ENCODE measurements at places on chromosomes 11 and 22. TPM values are rescaled to one million over a fixed set of nuclear protein-coding genes. Genes with fewer than 3 reads are reported as not detected.

DNA sequence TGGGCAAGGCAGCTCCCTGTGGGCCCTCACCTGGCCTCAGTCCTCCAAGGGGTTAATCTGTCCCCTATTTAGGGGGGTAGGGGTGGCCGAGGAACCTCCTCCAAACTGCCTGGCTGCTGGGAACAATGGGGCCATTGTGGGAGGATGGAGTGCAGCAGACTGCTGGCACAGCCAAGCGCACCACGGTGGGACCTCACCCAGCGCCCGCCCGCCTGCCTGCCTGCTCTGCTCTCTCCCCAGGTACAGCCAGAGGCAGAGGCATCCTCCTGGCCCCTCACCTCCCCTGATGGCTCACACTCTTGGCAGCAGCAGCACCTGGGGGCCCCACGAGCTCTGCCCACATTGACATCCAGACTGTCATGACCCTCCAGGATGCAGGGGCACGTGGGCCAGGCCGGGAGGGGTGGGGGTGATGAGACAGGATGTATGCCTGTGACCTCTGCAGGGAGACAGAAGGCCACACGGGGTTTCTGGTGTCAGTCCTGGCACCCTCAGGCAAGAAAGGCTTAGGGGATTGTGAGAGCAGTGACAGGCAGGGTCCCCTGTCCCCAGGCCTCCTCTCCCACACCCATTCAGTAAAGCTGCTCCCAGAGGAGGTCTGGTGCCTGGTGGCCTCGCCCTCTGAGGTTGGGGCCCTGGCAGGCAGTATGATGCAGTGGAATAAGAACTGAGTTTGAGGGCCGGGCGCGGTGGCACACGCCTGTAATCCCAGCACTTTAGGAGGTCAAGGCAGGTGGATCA is 11.4 kb downstream of the BCL9L start:
- peak; percentile 75 for DNase-seq

DNA sequence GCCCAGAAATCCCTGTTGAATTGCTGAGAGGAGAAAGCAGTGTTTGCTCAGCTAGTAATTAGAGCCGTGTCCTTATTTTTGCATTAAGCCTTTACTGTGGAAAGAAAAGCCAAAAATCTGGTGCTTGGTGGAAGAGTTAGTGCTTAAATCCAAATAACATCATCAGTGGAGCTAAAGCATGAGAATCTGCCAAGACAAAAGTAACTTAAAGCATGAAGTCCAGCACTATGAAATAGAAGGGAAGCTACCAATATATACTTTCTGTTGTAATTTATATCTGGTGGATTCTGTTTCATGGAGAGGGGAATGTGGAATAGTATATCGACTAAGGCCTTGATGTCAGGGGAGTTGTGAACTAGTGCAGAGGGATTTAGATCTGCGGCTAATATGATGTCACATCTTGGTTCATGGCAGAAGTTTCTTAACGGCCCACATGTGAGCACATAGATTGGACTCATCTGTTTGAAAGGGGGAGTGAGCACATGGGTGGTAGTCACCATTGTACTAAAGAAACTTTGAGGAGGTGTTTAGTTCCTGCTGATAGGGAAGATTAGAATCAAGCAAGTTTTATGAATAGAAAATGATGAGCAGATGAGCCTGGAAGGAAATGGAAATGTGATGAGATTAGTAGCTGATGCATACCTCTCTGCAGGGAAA is 224.4 kb upstream of the MTNR1B start:
- no peak for DNase-seq

DNA sequence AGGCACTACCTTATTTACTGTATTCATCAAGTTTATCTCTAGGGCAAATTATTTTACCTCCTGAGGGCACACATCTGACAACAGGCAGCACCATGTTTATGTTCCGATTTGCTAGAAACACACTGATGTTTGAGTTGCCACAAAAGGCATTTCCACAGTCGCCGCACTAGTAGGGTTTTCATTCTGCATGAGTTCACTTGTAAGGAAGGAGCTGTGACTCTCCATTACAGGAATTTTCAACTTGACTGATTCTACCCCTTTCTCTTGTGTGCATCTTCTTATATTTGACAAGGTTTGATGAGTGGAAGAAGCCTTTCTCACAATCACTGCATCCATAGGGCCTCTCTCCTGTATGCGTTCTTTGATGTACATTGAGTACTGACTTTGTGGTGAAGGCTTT is 455.9 kb upstream of the CNTN5 start:
- no peak for DNase-seq

The PLAAT4 gene
- total RNA-seq, result 47.6 TPM

GRCh38 chr22:30906946-30907345 is 61.6 kb downstream of the MORC2 start:
- no peak for DNase-seq

DNA sequence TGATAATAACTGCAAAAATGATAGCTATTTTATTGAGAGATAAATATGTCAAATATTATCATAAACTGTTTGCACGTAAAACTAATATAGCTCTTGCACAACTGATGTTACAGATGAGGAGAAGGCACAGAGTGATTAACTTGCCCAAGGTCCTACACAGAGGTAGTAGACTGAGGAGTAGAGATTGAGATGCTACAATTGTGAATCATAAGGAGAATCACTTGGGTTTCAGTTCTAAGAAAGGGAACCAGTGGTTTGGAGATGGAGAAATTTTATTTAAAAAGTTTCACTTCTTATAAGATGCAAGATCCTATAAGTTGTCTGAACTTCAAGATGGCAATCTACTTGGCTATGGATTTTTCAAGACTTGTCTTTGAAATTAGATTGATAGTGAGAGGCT is 224.8 kb upstream of the RAG2 start:
- DNase-seq, result no peak

DNA sequence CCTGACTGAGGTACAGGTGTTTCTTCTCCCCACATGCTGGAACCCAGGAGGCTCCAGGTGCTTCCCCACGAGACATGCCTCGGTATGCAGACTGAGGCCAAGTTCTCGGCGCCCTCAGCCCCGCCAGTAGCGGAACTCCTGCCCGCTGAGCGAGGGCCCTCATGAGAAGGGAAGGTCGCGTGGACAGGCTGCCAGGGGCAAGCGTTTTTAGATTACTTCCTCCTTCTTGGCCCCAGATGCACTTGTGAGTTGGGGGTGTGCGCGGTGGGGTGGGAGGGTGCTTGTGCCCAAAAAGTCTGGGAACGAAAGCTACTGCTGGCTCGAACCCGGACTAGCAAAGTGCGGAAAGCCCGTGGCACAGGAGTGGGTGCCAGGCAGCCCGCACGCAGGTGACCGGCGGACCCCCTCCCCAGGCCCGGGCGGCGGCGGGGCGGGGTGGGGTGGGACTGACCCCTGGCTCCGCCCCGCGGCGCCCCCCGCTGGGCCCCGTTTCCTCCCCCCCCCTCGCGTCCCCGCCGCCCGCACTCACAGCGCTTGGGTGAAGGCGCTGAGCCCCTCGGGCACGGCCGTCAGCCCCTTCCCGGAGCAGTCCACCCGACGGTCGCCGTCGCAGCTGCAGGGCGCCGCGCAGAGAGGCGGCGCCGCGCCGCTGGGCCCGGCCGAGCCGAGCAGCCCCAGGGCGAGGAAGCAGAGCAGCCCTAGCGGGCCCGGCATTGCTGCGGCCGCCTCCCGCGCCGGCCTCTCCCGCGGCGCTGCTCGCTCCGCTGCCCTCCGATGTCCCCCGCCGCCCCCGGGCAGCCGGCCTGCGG is 797 bp downstream of the LGR4 start:
- DNase-seq, result peak; percentile 35

The MB gene
- 9.9 TPM for total RNA-seq

DNA sequence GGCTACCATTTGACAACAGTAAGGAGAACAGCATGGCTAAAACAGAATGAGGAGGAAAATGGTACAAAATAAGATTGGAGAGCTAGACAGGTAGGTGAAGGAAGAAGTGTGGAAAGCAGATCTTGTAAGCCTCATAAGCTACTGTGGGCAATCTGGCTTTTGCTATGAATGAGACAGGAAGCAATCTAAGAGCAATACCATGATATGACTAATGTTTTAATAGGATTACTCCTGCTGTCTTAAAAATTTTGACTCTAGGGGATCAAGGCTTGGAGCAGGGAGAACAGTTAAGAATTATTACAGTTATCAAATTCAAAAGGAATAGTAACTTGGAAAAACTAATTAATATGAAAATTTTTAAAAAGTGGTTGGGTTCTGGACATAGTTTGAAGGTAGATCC is 1166.0 kb upstream of the CCDC90B start:
- DNase-seq, result no peak

DNA sequence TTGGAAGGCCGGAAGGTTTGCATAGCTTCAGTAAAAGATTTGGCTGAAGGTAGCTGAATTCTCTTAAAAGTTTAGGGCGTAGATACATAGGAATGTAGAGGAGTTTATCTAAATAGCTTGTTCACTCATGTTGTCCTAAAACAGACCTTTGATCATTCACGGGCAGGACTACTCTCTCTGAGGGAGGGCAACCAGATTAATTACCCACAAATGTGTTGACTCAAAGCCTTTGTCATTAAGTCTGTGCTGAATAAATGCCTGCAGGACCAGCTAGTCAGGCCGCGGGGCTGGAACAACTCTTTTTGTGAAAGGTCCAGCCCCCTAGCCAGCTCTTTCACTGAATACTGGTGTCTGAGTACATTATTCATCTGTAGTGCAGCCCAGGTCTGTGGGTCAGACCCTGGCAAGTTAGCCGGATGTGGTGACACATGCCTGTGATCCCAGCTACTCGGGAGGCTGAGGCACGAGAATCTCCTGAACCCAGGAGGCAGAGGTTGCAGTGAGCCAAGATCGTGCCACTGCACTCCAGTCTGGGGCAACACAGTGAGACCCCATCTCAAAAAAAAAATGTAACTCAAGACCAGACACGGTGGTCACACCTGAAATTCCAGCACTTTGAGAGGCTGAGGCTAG is 2.8 kb upstream of the FADD start:
- no peak for DNase-seq

The LRP4 gene
- total RNA-seq, result 10.8 TPM

The MLC1 gene
- total RNA-seq, result 0.68 TPM

The ELMOD1 gene
- total RNA-seq, result 0.36 TPM

The GLYATL1B gene
- total RNA-seq, result not detected

- peak; percentile 50 for DNase-seq
Observed at GRCh38 chr11:84671325-84671999, 955.7 kb downstream of the DLG2 start.

GRCh38 chr11:73288873-73289707 is 17.0 kb downstream of the P2RY6 start:
- peak; percentile 40 for DNase-seq

GRCh38 chr22:42745118-42745517 is 24.4 kb upstream of the A4GALT start:
- DNase-seq, result no peak

- no peak for DNase-seq
Observed at GRCh38 chr22:21701384-21701971, 34.1 kb downstream of the YPEL1 start.

- no peak for DNase-seq
Observed at GRCh38 chr11:520428-521176, 13.6 kb upstream of the RNH1 start.

GRCh38 chr11:37370817-37371216 is 772.8 kb upstream of the RAG2 start:
- DNase-seq, result no peak

DNA sequence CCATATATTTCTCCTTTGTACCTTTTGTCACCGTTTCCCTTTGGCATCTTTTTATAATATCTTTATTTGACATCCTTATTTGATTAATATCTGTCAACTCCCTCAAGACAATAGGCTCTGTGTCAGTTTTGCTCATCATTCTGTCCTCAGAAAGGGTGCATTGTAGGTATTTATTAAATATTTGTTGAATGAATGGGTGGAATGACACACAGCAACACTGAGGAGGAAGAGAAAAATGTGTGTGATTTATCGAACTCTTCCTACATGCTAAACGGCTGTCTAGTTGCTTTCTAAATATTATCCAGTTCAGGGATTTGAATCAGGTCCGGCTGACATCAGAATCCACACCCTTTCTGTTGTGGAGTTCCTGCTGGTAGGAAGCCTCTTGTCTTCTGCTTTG is 98.2 kb downstream of the NAV2 start:
- DNase-seq, result no peak

The GNG3 gene
- not detected for total RNA-seq

The NRGN gene
- total RNA-seq, result 1.8 TPM

- no peak for DNase-seq
Observed at GRCh38 chr11:3195251-3196160, 23.1 kb downstream of the MRGPRG start.

GRCh38 chr11:10502770-10503169 is 38.2 kb downstream of the RNF141 start:
- DNase-seq, result no peak

The SCGB2A2 gene
- not detected for total RNA-seq

The CCDC89 gene
- 1.4 TPM for total RNA-seq

The SYCE3 gene
- total RNA-seq, result 10.2 TPM

The PANX3 gene
- not detected for total RNA-seq

DNA sequence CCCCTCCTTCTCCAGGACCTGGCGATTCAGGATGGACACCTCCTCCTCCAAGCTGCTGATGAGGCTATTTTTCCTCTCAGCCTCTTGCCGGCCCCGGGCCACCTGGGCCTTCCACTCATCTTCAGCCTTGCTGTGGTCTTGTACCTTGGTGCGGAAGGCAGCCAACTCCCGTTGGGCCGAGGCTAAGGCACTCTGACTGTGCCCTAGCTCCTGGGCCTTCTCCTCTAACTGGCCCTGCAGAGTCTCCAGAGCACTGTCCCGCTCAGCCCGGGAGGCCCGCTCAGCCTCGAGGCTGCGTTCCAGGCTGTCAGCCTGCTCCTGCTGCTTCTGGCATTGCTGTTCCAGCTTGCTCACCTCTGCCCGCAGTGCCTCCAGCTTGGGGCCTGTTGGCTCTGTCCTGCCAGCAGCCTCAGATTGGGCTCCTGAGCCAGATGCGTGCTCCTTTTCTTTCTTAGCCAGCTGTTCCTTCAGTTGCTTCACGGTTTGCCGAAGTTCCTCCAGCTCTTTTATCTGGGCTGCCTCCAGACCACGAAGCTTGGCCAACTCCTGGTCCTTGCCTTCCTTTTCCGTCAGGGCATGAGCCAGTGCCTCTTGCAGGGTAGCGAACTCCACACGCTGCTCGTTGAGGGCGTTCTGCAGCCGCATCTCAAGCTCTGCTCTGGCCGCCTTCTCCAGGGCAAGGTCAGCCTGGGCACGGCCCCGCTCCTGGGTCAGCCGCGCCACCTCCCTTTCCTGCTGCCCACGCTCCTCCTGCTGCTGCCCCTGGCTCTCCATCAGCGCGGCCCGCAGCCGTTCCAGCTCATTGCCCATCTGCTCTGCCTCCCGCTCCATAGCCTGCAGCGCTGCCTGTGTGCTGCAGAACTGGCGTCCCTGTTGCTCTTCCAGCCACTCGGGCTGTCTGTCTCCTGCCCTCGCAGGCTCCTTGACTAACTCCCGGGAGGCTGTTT is 15.3 kb downstream of the IL18BP start:
- DNase-seq, result no peak

- DNase-seq, result peak; percentile 54
Observed at GRCh38 chr22:45290410-45290936, 5.7 kb downstream of the UPK3A start.

DNA sequence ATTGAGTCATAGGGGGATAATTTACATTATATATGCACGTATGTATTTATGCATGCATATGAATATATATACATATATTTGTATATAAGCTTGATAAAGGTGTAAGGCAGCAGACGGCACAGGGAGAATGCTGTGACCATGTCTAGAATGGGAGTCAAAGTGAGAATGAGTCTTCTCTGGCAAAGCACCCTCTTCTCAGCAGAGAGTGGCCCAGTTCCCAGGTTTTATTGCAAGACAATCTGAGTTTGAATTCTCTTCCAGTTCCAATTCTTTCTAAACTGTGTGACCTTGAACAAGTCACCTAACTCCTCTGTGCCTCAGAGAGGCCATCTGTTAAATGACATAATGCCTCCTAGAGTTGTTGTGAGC is 13.8 kb downstream of the EHF start:
- no peak for DNase-seq
